CD4-positive, alpha-beta T cell (primary cell): ENCODE measurements at places on chromosomes 4 and X. TPM values are rescaled to one million over a fixed set of nuclear protein-coding genes. Genes with fewer than 3 reads are reported as not detected.

- no peak overlapping the region for H3K27ac ChIP-seq
- H3K27me3 ChIP-seq, result no peaks in the 10 kb centered on the region
- no peak overlapping the region for H3K4me3 ChIP-seq
- no peaks in the 10 kb centered on the region for H3K4me1 ChIP-seq
These were observed 39.5 kb upstream of the EMCN start for GRCh38 chr4:100557306-100557705.

Gene RRH
- total RNA-seq, result not detected

DNA sequence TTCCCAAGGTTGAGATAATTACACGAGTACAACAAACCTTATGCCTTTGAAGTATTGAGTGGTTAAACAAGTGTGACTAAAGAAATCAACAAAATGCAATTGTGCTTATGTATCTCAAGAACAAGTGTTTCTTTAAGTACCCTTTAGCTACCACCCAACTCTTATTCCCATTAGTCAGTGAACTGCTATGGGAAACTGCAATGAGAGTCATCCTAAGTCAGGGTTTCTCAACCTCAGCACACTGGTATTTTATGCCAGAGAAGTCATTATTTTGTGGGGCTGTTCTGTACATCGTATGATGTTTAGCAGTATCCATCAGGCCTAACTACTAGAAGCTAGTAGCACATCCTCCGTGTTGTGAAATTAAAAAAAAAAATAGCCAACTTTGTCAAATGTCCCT, 549.1 kb upstream of the BOD1L1 start:
- DNase-seq, result no peak
- H3K27me3 ChIP-seq, result no peaks in the 10 kb centered on the region
- H3K4me1 ChIP-seq, result peaks cover 10% of the 10 kb centered on the region
- H3K4me3 ChIP-seq, result no peak overlapping the region

- no peak for DNase-seq
- no peaks in the 10 kb centered on the region for H3K27me3 ChIP-seq
- H3K36me3 ChIP-seq, result peaks cover 4% of the 10 kb centered on the region
- no peak overlapping the region for H3K4me3 ChIP-seq
- no peaks in the 10 kb centered on the region for H3K4me1 ChIP-seq
- H3K27ac ChIP-seq, result no peak overlapping the region
These were observed 37.0 kb upstream of the NUDT6 start for GRCh38 chr4:122959441-122959840.

GRCh38 chrX:132181364-132181763, 37.9 kb downstream of the RAP2C start:
- no peak for DNase-seq
- H3K27ac ChIP-seq, result no peak overlapping the region
- H3K27me3 ChIP-seq, result no peaks in the 10 kb centered on the region
- no peaks in the 10 kb centered on the region for H3K4me1 ChIP-seq
- H3K36me3 ChIP-seq, result no peaks in the 10 kb centered on the region

DNA sequence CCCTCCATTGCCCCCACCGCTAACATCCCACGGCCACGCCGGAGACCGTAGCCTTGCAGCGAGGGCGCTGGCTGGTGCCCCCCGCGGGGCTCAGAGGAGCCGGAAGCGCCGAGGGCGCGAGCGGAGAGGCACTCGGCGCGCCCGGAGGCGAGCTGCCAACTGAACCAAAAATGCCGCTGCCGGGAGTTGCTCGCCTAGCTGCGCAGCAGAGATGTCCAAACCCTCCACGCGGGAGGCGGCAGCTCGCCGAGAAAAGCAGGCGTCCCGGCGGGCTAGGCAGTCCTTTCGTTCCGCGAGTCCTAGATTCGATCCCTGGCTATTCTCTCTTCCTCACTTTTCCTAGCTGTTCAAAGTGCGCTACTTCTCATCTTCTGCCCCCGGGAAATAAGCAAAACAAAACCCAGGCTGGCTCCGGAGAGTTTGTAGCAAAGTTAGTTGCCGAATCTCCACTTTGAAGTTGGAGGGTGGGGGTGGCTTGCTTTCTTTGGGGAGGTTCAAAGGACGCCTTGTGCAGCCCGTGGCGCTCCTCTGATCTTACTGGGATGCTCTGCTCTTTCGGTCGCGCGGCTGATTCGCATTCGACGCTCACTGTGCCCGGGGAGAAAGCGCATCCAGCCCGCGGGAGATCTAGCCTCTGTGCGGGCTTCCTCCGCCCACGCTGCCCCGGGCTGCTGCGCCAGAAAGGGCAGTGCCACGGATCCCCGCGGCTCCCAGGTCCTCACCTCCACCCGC, 723 bp downstream of the NKX6-1 start:
- H3K4me3 ChIP-seq, result peak overlapping the region; percentile 42
- H3K27me3 ChIP-seq, result peaks cover 85% of the 10 kb centered on the region
- no peak for DNase-seq
- H3K4me1 ChIP-seq, result peaks cover 36% of the 10 kb centered on the region
- no peak overlapping the region for H3K27ac ChIP-seq
- H3K36me3 ChIP-seq, result no peaks in the 10 kb centered on the region

Gene TMEM35A
- not detected for total RNA-seq

DNA sequence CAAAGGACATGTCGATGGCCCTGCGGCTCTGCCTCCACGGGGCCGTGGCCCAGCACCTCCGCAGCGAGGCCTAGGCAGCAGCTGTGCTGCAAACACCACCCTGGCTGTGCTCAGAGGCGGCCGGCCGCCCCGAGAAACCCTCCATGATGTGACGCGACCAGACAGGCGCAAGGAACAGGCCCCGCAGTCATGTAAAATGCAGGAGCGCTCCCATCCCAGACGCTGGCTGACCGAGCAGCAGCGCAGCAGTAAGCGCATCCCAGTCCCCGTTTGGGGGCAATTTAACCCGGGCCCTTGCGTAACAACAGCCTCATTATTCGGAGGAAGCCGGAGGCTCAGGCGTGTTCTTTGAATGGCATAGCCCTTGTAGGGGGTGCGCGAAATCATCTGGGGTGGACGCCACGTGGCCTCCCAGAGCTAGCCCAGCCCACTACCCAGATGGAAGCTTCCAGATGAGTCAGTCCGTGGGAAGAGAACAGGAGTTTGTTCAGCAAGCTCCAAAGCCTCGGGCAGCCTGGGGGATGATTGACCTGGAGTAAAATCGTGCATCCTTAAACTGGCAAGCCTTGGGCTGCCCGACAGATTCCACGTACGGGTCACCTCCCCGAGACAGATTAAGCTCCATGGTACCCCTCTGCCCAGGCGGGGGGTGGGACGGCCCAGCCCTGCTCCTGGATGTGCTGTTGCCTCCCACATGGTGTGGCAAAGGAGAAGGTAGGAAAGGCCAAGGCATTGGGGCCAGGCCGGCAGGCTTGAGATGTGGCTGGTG, 124.0 kb downstream of the HMX1 start:
- H3K27me3 ChIP-seq, result peaks cover 5% of the 10 kb centered on the region
- no peak for DNase-seq
- H3K4me1 ChIP-seq, result no peaks in the 10 kb centered on the region
- H3K27ac ChIP-seq, result no peak overlapping the region
- no peak overlapping the region for H3K4me3 ChIP-seq
- no peaks in the 10 kb centered on the region for H3K36me3 ChIP-seq

Gene SPANXA2
- not detected for total RNA-seq

Gene PRMT9
- total RNA-seq, result 21.1 TPM

DNA sequence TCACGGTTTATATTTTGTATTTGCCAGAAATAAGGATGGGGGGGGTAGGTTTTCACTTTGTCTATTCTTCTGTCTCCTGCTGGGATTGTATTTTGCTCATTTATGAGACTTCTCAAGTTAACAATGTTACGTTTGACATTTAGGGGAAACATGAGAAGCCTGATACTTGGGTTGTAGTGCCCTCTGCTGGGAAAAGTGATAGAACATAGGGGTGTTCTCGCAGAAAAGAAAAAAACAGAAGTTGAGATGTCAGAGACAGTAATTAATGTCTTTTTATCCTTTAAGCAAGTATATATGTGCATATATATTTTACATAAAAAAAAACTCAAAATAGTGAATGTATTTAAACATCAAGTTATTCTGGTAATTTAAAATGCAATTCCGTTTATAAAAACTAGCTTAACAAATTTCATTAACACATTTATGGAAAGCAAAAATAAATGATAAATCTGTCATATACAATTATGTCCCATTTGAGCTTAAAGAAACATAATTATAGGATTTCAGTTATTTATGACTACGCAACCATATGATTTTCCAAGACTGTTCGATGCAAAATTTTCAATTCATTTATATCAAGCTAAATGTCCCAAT, 46.0 kb upstream of the TMPRSS11F start:
- H3K4me3 ChIP-seq, result no peak overlapping the region
- no peaks in the 10 kb centered on the region for H3K4me1 ChIP-seq
- H3K36me3 ChIP-seq, result no peaks in the 10 kb centered on the region
- H3K27ac ChIP-seq, result no peak overlapping the region
- H3K27me3 ChIP-seq, result no peaks in the 10 kb centered on the region
- no peak for DNase-seq

GRCh38 chrX:72498782-72499181, 73.9 kb downstream of the HDAC8 start:
- no peak for DNase-seq
- no peaks in the 10 kb centered on the region for H3K27me3 ChIP-seq
- H3K4me1 ChIP-seq, result no peaks in the 10 kb centered on the region
- H3K36me3 ChIP-seq, result peaks cover 4% of the 10 kb centered on the region
- H3K27ac ChIP-seq, result no peak overlapping the region

DNA sequence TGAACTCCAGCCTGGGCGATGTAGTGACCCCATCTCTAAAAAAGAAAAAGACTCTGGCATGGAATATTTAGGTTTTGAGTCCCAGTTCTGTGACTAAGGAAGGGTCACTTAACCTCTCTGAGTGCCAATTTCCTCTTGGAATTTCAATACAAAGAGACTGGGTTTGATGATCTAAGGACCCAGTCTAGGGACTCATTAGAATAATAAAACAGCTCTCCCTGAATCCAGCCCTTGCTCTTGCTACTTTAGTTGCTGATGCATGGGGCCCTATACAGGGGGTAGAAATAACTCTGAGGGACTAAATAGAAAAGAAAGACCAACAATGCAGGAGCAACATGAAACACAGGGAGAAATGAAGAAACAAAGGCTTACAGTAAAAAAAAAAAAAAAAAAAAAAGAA, 12.6 kb downstream of the C4orf54 start:
- H3K36me3 ChIP-seq, result no peaks in the 10 kb centered on the region
- no peaks in the 10 kb centered on the region for H3K27me3 ChIP-seq
- H3K27ac ChIP-seq, result no peak overlapping the region
- H3K4me1 ChIP-seq, result no peaks in the 10 kb centered on the region

DNA sequence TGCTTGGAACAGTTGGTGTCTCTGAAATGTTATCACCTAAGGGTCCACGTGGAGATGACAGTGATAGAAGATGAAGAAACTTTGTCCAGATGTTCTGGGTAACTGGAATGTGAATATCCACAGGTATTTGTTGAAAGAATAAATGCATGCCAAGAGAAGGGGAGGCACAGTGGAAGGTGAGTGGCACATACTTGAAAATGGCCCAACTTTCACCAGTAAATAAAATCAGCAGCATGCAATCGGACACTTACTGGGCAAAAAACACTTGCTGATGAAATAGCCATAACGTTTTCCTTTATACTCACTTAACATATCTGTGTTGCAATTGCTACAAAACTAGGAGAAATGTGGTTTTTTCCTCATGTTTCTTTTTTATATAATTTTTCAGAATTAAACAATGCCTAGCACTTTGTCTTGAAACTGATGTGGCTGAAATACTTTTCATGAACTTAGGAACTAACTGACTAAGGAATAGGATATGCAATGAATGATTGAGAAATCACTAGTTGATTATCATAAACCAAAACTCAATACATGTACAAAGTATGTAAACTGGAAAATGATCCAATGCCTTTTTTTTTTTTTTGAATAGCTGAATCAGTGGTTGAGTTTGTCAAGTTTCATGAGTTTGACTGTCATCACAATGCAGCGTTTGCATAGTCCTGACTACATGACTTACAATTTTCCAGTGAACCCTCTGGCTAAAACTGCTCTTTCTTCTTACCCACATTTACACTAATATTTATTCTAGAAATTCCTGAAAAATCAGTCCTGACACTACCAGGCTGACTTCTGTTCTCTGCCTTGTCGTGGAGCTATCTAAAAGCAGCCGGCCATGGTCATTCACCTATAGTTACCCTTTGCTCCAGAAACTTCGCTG, 127.4 kb downstream of the CPE start:
- H3K27ac ChIP-seq, result no peak overlapping the region
- H3K4me1 ChIP-seq, result no peaks in the 10 kb centered on the region
- H3K27me3 ChIP-seq, result no peaks in the 10 kb centered on the region

DNA sequence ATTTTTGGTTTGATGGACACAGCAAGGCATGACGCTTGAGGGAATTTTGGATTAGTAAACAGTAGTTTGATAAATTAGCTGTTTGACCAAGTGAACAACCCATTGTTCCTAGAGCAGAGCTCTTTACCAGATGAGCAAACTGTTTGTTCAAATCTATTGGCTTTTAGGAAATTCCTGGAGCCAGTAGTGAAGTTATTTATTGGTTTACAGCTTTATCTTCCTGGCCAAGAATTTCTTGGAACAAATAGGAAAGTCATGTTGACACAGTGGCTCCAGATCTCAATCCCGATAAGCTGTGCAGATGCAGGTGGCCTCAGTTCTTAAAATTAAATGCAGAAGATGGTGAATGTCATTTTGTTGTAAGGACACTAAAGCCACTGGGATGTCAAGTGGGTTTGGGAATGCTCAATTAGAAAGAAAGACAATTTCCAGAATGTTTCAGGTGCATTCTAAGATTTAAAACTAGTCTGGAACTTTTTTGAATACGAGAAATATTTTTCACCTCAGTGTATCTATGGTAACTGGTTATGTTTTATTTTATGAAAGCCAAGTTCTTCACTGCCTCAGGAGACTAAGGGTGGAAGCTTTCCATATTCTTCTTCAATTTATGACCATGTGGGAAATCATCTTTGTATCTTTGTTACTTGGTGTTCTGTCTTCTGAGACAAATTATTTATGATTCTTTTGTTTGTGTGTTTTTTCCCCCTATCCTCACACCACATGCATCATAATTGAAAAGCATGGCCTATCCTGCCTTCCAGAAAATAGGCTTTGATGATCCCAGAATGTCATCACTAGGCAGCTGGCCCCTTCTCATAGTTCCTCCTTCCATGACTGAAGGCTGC, 554.5 kb downstream of the STIM2 start:
- no peaks in the 10 kb centered on the region for H3K4me1 ChIP-seq
- H3K27me3 ChIP-seq, result no peaks in the 10 kb centered on the region
- no peak overlapping the region for H3K4me3 ChIP-seq
- no peaks in the 10 kb centered on the region for H3K36me3 ChIP-seq
- no peak overlapping the region for H3K27ac ChIP-seq

- H3K27me3 ChIP-seq, result no peaks in the 10 kb centered on the region
- no peaks in the 10 kb centered on the region for H3K4me1 ChIP-seq
- H3K36me3 ChIP-seq, result no peaks in the 10 kb centered on the region
- DNase-seq, result no peak
These were observed 69.1 kb upstream of the NPFFR2 start for GRCh38 chr4:71962622-71963264.
